ENCODE measurements at places on chromosomes 2 and 18.

GRCh38 chr2:149141046-149141445 lies 102.5 kb downstream of the LYPD6B start:
- DNase-seq: no peak

DNA sequence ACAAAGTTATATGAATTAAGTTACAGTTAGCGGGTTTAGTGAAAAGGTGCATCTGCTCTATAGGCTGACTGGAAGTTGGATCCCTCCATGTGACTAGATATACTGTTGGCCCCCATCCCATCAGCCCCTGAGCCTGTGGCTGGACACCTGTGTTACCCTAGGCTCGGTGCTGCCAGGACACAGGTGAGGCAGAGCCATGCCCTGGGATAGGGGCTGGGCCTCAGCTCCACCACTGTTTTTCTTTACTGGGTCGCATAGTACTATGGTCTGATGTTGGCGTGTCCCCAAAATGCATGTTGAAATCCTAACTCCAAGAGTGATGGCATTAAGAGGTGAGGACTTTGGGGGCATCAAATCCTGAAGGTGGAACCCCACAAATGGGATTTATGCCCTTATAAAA lies 638.6 kb upstream of the ID2 start:
- no peak for DNase-seq

DNA sequence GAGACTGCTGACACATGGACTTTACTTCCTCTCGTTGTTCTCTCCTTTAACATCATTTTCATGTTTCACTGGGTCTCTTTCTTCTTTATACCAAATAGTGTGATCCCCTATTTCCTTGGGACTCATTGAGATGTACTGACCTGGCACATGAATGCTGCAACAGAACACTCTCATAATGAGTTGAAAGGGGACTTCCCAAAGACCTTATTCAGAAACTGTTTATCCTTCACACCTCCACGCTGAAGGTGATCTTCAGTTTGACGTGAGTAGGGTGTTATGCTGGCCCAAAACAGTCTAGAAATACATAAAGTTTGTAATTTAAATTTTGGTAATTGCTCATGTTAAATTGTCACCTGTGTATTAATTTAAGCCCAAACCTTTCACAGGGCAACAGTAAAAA lies 1096.8 kb upstream of the GYPC start:
- no peak for DNase-seq

DNA sequence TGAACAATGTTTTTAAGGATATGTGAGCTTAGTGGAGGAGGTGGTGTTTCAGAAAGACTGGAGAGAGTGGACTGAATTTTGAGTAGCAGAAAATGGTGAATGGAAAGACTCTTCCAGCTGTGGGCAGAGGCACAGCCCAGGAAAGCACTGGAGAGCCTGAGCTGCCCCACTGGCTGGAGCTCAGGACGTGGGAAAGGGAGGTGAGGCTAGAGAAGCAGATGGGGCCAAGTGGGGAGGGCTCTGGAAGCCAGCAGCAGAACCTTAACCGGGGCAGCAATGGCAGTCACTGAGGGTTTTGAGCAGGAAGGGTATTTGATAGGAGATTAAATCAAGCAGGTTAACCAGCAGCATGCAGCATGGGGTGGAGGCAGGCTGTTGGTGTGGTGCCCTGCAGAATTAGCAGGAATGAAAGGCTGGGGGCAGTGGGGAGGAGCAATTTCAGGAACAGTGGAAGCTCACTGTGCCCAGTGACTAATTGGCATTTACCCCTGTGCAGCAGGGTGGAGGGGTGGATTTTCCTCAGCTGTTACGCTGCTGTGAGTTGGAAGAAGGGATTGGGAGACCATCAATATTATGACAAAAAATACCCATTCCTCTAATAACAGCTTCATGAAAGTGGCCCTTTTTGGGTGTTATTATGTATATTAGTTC lies 136.2 kb downstream of the CERS6 start:
- no peak for DNase-seq

GRCh38 chr2:216206821-216207220 lies 97.7 kb downstream of the XRCC5 start:
- no peak for DNase-seq

DNA sequence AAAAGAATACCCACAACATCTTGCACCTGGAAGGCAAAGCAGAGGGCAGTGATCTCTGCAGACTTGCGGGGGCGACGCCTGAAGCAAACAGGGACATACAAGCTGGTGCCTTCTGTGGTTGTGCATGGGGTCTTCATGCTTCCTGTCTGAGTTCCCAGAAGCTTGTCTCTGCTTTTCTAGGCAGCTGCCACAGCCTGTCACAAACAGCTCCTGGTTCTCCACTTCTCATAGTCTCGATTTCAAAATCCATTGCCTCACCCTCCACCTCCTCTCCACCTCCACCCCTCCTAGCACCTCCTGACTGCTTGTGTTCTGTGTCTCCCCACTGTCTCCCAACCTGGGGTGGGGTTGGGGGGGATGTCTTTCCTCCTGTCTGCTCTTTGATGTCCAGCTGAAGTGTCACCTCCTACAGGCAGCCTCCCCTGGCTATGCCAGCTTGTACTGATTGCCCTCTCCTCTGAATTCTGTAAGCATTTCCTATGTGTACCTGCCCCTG lies 1.7 kb upstream of the PROC start:
- DNase-seq: no peak

DNA sequence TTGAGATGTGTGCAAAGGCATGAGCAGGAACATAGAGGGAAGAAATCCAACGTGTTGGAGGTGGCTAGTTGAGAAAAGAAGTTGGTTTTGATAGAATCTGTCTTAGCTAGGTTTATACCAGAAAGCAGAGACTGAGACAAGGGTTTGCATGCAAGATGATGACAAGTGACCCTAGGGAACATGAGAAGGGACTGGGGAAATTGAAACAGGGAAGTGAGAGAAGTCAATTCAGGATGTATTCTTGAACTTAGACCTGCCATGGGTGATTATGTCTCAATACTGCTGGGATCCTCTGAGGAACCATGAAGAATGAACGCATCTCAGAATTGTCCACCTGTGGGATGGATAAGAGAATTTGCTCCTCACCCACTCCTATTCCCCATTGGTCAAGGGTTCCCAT lies 20.5 kb downstream of the IL36A start:
- DNase-seq: no peak

- DNase-seq: no peak
Observed at GRCh38 chr2:222451224-222451674, 26.9 kb downstream of the SGPP2 start.

DNA sequence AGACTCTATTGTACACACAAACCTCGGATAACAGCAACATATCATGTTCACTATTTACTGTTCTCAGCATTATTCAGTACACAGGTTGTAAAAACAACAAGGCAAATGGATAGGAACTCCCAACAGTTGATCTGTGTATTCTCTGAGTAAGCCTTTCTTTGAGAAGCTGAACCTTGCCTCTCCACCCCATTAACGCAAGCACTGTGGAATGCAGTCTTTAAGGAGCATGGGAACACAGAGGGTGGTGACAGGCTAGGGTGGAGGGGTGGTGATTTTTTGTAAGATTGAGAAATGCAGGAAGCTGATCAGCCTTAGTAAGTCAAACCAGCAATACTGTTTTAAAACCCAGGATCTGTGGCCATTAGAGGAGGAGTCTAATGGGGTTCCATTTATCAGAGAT lies 19.6 kb upstream of the SERPINB11 start:
- peak; percentile 90 for DNase-seq

DNA sequence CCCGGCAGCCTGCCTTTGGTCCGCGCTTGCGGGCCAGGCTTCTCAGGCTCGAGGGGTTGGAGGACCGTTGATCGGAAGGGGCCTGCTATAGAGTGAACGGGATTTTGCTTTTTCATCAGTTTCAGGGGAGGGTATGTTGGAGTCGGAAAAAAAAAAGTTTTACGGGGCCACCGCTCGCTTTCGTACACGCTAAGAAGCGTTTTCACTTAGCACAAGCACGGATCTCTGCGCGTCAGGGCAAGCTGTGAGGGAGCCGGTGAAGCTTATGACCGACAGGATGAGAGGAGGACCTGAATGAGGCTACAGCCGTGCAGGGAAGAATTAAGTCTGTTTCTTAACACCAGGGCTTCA lies 443 bp downstream of the CPSF3 start:
- no peak for DNase-seq

- DNase-seq: peak; percentile 6
Observed at GRCh38 chr18:68387246-68387645, 327.7 kb downstream of the TMX3 start.

- no peak for DNase-seq
Observed at GRCh38 chr2:163888591-163888990, 152.8 kb upstream of the FIGN start.

- no peak for DNase-seq
Observed at GRCh38 chr2:119267604-119268003, 44.0 kb downstream of the STEAP3 start.

DNA sequence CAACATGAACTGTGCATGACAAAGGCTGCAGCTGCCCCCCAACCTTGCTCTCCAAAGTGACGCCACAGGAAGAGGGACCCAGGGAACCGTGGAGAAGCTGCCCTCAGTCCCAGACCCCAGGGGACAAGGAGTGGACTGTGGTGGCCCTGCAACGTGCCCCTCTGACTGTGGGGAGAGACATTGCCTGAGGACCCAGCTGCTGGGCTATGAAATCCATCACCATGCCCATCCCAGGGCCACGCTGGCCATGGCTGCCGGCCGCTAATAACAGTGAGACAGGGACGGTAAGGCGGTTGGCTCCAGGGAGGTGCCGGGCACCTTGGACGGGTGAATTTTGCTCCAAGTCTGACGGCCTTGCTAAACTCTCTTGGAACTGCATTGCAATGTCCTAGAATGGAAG lies 211.3 kb upstream of the HDAC4 start:
- no peak for DNase-seq

- peak; percentile 23 for DNase-seq
Observed at GRCh38 chr18:9362869-9363268, 28.3 kb downstream of the TWSG1 start.

- no peak for DNase-seq
Observed at GRCh38 chr2:86028766-86029381, 76.8 kb downstream of the POLR1A start.

GRCh38 chr2:237149425-237149824 lies 63.7 kb downstream of the COPS8 start:
- peak; percentile 64 for DNase-seq

GRCh38 chr2:9179572-9180201 lies 26.9 kb upstream of the ASAP2 start:
- DNase-seq: peak; percentile 91

- no peak for DNase-seq
Observed at GRCh38 chr2:208501206-208501605, 94.6 kb downstream of the PTH2R start.

DNA sequence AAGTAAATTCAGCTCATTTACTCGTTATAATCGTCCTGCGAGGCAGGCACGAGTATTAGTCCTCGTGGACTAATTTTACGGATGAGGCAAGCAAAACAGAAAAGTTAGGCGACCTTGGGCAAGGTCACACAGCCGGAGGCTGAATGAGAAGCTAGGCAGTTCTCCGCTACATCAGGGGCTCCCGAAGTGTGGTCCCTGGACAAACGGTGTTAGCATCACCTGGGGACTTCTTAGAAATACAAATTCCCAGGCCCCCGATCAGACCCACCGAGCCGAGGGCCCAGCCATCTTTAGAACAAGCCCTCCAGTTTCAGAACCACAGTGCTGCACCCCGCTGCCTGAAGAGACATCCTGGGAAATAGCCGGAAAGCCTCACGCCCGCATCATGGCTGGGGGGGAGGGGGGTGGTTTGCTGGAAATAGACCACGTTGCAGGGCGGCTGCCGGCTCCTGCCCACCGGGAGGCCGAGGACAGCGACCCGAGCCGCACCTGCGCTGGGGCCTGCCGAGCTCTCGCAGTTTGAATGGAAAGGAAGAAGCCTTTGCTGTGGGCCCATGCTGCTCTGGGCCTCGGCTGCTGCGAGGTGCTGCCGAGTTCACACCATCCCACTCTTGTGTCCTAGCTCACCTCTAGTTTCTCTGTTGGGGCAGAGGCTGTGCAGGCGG lies 72.2 kb downstream of the TFCP2L1 start:
- DNase-seq: no peak
